ENCODE measurements at places on chromosomes 5 and 9.

DNA sequence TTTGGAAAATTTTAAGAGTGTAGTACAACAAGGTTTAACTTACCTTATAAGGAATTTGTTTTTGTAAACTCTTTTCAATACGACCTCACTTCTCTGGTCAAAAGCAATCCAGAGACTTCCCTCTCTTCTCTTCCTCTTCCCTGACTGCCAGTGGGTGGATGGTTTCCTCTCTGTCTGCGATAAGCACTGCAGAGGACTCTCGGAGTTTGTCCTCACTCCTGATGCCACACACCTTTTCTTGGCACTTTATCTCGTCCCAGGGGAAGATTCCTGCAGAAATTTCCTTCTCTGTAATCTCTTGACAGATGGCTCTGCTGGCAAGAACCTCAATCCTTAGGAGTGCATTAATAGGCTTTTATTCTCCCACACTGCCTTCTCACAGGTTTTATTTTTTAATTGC, 641.6 kb downstream of the NR2F1-AS1 start:
- peak; percentile 76 for DNase-seq

GRCh38 chr5:1048162-1048721, 39.6 kb downstream of the NKD2 start:
- no peak for DNase-seq

- DNase-seq = no peak
Measured at GRCh38 chr9:80062567-80062966, 490.8 kb downstream of the TLE4 start.

GRCh38 chr9:84669288-84670137, at the start of gene NTRK2:
Gene NTRK2 (plus strand): TSS chr9:84669729. CDS start chr9:84670749, 1,020 bp downstream.
- no peak for DNase-seq
